ENCODE measurements at places on chromosomes 13 and 19. TPM values are rescaled to one million over a fixed set of nuclear protein-coding genes. Genes with fewer than 3 reads are reported as not detected.

Gene UQCR11
- 177 TPM for total RNA-seq

Gene ZNF439
- 3.3 TPM for total RNA-seq

Gene SOX1
- total RNA-seq = not detected

Gene PDE4C
- 0.13 TPM for total RNA-seq

Gene SRRM5
- 0.28 TPM for total RNA-seq

Gene PRR36
- total RNA-seq = 0.05 TPM

Gene PSPN
- 2.3 TPM for total RNA-seq

Gene CGB1
- not detected for total RNA-seq

Measured in activated CD4-positive, alpha-beta memory T cell treated with anti-CD3 and anti-CD28 coated beads, Interleukin-2, amount 10 ng/mL, durations not matched to agents 7 days and 5 days (primary cell).